ENCODE measurements at places on chromosomes 11 and 22.

- no peak for DNase-seq
Measured at GRCh38 chr11:20050551-20051333, 109.5 kb downstream of the DBX1 start.

DNA sequence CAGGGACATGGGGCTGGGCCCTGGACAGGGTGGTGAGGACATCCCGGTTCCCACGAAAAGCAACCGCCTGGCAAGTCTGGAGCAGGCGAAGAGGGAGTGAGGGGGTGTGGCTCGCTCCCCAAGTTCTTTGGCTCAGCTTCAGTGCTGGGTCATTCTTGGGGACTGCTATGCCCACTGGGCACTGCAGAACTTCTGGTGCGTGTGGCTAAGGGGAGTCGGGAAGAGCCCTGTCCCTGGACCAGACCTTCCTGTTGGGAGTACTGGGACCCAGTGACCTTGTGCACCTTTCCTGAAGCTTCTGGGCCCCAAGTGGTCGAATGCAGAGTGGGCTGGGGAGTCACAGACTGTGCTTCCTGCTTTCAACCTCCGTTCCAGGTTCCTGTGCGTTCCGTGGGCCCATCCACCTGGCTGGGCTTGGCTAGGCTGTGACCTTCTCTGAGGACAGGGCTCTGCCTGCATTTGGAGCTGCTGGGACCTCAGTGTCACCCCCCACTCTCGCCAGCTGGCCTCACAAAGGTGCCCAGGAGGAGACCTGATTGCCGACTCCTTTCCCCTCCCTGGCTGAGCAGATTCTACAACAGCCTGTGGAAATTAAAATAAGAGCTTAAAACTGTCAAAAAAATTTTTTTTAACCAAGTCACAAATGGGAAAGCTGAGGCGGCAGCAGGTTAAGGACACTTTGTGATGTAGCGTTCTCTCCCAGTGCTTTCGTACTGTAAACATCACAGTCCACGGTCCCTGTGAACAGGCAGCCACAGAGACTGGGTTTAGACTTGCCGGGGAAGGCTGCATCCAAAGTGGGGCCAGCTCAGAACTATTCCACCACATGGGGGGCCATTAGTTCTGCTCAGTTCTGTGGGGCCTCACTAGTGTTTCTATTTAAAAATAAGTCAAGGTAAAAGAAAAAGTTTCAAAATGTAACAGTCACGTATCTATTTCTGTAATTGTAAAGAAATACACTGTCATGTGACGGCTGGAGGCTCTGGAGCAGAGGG lies 63.8 kb upstream of the WNT7B start:
- DNase-seq, result no peak

DNA sequence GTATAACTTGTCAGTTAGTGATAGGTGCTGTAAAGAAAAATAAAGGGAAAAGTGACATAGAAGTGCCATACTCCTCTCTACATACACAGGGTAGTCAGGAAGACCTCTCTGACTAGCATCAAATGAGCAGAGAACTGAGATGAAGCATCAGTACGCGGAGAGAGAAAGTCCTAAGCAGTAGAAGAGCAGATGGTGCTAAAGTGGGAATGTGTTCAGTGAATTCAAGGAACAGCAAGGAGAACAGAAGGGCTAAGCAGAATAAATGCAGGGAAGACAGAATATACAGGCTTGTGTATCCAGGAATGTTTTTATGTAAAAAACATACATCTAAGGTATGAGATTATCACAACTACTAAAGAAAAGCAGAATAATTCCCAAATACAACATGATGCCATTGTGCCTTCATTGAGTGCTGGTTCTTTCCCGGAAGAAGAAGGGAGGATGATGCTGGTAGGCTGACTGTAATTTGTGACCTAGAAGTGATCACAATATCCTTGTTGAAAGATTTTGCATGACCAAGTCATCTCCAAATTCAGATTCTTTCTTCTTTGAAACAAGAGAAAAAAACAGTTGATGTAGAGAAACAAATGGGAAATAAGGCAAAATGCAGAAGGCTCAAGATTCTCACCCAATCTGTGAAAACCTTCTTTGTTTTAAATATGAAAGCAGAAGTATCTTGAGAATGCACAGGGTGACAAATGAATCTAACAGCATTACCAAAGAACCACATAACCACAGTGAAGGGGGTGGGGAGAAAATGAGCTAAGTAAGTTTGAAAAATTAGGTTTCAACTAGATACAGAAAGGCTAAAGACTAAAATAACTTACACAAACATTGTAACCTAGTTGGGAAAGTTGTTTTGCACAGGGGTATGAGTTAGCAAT lies 20.5 kb downstream of the MRE11 start:
- no peak for DNase-seq

DNA sequence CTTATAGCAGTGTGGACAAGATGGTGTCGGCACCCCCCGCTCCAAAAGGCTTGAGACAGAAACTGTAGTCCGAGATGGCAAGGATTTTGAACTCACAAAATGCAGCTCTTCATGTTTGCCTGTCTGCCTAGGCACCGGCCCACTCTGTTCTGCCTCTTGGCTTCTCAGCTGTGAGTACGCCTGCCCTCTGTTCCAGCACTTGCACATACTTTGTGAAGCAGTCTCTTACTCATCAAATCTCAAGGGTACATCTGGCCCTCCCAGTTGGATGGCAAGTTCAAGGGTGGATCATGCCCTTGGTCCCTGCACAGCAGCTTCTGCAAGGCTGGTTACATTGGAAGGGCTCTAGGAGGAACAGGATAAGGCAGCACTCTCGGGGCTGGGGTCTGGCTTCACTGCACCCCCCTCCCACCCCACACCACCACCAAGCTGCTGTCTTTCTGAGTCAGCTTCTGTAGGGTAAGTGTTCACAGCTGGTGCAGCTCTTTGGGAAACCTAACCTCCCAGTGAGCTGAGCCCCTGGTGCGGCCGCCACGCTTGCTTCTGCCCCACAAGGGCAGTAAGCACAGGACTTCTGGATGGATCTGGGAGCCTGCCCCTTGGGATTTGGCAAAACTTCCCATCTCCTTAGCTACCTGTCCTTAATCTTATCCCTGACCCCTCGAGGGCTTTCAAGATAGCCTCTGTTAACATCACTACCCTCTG lies 37.2 kb downstream of the FAM83F start:
- no peak for DNase-seq

DNA sequence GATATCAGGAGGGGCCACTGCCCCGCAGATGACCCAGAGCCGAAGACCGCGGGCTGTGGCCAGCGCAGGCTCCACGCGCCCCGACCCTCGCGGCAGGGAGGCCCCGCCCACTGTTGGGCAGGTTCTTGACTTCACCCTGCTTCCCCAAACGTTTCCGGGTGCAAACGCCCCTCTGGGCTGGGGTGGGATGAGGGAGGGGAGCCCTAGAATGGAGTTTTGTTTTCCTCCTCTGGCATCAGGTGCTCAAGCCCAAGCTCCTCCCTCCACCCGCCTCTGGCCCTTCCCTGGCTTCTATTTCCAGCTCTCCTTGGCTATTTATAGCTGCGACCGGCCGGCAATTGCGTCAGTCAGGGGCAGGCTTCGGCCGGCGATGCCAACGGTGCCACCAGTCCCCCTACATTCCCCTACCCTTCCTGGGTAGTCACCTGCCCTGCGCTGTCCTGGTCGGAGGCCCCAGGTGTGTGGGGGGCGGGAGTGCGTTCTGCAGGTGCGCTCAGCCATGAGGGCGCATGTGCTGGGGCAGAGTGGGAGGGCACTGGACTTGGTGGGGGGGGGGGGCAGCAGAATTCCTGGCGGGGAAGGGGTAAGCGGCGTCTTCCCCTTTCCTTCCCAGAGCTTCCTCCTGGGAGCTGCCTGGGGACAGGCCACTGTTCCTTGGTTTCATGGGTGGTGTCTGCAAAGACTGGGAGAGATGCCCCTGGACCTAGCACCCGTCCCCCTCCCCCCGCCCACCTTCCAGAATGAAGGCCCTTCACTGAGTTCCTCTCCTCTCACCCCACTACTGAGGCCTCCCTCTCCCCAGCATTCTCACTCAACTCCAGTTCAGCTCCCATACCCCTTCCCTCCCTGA lies 23.6 kb downstream of the DUSP8 start:
- DNase-seq, result no peak

DNA sequence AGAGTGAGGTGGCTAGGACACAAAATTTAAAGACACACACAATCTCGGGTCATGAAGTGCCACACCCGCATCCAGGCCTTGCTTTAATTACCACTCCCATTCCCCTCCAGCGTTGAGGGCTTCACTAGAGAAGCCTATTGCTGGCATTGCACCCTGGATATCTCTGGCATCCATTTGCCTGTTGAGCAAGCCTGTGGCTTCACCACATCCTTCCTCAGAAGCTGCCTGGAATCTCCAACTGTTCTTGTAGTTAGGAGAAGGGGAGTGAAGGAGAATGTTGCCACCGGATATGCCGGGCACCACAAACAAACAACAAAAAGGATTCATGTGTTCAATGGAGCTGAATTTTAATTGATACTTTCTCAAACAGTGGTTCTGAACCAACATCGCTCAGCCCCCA lies 34.4 kb upstream of the RCN1 start:
- no peak for DNase-seq

- DNase-seq, result no peak
Measured at GRCh38 chr11:57815877-57816276, 54.3 kb downstream of the CTNND1 start.

GRCh38 chr11:57373146-57373545 lies 7.8 kb downstream of the PRG3 start:
- no peak for DNase-seq

DNA sequence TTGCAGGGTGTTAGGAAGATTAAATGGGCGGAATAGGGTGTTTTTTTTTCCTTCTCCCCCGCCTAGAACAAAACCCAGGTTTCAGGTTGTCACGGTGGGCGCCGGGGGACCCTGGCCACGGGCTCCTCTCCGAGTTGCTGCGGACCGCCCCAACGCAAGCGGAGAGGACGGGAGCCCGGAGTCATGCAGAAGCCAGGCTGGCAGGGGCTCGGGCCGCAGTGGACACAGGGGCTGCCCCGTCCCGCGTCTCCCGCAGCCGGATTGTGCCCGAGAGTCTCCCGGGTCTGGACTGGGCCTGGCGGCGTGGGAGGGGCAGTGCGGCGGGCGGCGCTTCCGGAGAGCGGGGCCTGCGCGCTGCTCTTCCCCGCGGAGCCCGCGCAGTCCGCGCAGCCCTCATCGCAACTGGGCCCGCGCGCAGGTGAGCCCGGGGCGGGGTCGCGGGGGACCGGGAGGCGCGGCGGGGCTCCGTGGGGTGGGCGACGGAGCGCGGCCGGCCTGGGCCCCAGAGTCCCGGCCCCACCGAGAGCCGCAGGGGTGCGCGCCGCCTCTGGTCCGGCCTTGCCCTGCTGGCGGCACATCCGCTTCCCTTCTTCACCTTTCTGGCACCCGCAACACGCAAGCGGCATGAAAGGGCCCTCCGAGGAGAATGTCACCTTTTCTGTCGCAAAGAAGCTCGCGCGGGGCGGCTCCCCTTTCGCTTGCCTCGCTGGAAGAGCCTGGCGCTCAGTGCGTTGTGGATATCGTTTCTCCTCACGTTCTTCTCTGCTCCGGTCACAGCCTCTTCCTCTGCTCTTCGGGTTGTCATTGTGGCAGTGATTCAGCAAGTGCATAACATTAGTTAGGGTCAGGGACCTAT lies at the start of gene TIRAP:
TSS of gene TIRAP (plus strand) at position 358 of the 856 bp plus-strand sequence. CDS start 7,802 bp downstream, outside the sequence.
- no peak for DNase-seq

- no peak for DNase-seq
Measured at GRCh38 chr11:45523760-45524159, 141.7 kb downstream of the CHST1 start.

DNA sequence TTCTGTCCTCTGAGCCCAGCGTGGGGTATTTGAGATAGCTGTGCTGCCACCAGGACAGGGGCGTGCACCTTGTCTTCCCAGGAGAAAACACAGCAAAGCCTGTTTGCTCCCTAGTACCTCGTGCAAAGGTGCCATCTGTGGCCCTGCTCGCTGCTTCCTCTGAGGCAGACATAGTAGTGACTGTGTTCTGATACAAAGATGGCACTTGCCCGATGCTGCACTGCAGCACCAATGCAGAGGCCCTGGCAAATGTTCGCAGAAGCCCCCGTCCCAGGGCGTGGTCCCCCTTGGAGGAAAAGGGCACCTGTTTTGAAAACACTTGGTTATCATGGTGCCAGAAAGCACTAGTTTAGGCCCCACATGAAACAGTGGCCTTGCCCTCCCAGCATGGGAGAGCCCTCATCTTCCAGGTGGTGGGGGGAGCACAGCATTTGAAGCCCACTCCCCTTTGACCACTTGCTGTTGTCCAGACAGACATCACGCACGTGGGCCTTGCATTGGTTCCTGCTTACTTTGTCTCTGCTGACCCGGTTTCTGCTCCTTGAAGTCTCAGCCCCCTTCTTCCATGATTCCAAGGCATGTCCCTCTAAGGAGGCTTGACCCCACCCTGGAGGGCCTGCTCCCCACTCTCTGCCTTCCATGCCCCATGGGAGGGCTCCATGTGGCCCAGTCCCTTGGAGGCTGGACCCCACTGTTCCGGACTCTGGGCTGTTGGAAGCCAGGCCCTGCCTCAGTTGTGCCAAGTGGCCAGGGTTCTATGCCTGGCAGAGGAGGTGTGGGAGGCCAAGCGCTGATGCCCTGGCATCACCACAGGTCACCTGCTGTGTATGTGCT lies 109.4 kb downstream of the KCNQ1OT1 start:
- DNase-seq, result no peak

DNA sequence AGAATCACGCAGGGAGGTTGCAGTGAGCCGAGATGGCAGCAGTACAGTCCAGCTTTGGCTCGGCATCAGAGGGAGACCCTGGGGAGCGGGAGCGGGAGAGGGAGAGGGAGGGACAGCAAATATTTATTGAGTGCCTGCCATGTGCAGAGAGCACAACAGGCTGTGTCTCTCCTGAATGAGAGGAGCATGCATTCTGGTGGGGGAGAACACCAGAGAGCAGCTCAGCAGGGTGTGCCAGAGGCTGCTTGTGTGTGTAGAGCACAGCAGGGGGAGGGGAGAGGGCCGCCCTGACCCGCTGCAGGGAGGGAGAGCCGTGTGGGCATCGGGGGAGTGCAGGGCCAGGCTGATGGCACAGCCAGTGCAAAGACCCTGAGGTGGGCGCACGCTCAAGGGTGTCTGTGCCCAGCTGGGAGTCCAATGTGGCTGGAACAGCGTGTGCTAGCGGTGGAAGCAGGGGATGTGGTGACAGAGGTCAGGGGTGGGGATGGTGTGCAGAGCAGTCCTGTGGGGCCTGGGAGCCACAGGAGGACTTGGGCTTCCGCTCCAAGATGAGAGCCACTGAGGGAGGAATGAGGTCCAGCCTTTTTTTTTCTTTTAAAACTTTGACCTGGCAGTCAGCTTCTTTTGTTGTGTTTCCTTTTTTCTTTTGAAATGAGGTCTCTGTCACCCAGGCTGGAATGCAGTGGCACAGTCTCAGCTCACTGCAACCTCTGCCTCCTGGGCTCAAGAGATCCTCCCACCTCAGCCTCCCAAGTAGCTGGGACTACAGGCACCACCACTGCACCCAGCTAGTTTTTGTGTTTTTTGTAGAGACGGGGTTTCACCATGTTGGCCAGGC lies 12.0 kb downstream of the PPIL2 start:
- no peak for DNase-seq

DNA sequence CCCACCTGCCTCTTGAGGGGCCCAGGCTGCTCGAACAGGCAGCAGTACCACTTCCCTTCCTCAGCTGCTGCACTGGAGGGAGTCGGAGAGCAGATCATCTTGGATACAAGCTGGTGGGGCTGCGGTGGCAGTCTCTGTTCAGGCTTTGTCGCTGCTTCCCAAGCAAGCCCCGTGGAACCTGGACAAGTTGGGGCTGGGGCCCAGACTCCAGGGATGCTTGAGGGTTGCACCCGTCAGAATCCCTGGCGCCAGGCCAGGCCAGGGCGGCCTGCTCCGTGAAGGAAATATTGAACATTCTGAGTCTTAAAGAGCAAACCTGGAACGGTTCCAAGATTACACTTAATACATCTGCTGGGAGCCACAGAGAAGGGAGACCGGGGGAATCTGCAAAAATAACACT lies 310.1 kb upstream of the SORL1-AS1 start:
- no peak for DNase-seq

- DNase-seq, result no peak
Measured at GRCh38 chr22:49568751-49569285, 258.9 kb downstream of the BRD1 start.

- no peak for DNase-seq
Measured at GRCh38 chr11:33207408-33207985, 46.2 kb upstream of the CSTF3 start.

All from T1000 (cell line).